H1 (cell line): ENCODE measurements at places on chromosomes 16 and 17. TPM values are rescaled to one million over a fixed set of nuclear protein-coding genes. Genes with fewer than 3 reads are reported as not detected.

- H3K27me3 ChIP-seq: no peaks in the 10 kb centered on the region
- no peak overlapping the region for H3K27ac ChIP-seq
- H3K4me3 ChIP-seq: no peak overlapping the region
- DNase-seq: peak; percentile 69
Observed at GRCh38 chr16:10981697-10982216, 37.4 kb downstream of the CLEC16A start.

DNA sequence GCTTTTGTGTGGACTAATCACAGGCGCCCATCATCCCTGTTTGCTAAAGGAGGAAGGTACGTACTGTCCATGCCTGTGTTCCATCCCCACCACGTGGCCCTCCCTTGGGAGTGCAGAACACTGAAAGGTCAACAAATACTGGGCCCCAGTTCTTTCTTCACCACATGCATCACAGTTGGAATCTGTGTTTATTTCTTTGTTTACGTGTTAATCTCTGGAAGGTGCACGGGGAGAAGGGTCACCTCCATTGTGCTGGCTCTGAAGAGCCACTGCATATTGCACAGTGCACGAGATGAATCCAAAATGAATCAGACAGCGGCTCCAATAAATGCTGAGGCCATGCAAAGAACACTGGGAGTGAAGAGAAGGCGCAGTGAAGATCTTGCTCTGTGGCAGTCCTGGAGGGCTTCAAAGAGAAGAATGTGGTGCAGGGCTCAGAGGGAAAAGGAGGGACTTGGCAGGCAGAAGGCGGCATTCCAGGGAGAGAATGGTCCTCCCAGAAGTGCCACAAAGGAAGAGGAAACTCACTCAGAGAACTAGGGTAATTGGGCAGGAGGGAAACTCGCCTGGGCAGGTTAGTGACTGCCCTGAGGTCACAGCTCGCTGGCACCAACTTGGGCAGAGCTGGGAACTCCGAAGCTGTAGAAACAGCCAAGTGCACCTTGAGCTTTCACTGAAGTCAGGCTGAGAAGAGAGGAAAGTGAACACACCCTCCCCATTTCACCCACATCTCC, 3.7 kb downstream of the RPH3AL start:
- no peak overlapping the region for H3K4me3 ChIP-seq
- no peak for DNase-seq
- no peaks in the 10 kb centered on the region for H3K36me3 ChIP-seq
- peaks cover 9% of the 10 kb centered on the region; the same call in 1 of the 2 replicates for H3K4me1 ChIP-seq
- H3K27me3 ChIP-seq: no peaks in the 10 kb centered on the region
- no peak overlapping the region for H3K27ac ChIP-seq

- H3K36me3 ChIP-seq: no peaks in the 10 kb centered on the region
- H3K27ac ChIP-seq: no peak overlapping the region
- H3K4me3 ChIP-seq: no peak overlapping the region
- peaks cover 4% of the 10 kb centered on the region for H3K4me1 ChIP-seq
Observed at GRCh38 chr17:9931144-9931741, 26.2 kb upstream of the RCVRN start.

G6PC1 gene
- not detected in 2 replicates for total RNA-seq
